ENCODE measurements at places on chromosomes 12 and 14. TPM values are rescaled to one million over a fixed set of nuclear protein-coding genes. Genes with fewer than 3 reads are reported as not detected.

EFS gene
- 20.2 TPM for total RNA-seq

HELB gene
- total RNA-seq = 2.4 TPM

NANOG gene
- total RNA-seq = 0.56 TPM

ACSS3 gene
- 12.1 TPM for total RNA-seq

EDDM3A gene
- not detected for total RNA-seq

TAS2R7 gene
- not detected for total RNA-seq

PPP2R5E gene
- 34.4 TPM for total RNA-seq

GDF11 gene
- total RNA-seq = 8.4 TPM

NKX2-1 gene
- not detected for total RNA-seq

SLC6A15 gene
- 0.24 TPM for total RNA-seq

DPF3 gene
- 0.19 TPM for total RNA-seq

RNF212B gene
- not detected for total RNA-seq

CREBL2 gene
- 30.3 TPM for total RNA-seq
